ENCODE measurements at places on chromosomes 7 and 10.

- no peak for DNase-seq
Observed at GRCh38 chr10:24958721-24959381, 6.4 kb upstream of the PRTFDC1 start.

GRCh38 chr10:123000155-123000554, 8.4 kb downstream of the IKZF5 start:
- no peak for DNase-seq

DNA sequence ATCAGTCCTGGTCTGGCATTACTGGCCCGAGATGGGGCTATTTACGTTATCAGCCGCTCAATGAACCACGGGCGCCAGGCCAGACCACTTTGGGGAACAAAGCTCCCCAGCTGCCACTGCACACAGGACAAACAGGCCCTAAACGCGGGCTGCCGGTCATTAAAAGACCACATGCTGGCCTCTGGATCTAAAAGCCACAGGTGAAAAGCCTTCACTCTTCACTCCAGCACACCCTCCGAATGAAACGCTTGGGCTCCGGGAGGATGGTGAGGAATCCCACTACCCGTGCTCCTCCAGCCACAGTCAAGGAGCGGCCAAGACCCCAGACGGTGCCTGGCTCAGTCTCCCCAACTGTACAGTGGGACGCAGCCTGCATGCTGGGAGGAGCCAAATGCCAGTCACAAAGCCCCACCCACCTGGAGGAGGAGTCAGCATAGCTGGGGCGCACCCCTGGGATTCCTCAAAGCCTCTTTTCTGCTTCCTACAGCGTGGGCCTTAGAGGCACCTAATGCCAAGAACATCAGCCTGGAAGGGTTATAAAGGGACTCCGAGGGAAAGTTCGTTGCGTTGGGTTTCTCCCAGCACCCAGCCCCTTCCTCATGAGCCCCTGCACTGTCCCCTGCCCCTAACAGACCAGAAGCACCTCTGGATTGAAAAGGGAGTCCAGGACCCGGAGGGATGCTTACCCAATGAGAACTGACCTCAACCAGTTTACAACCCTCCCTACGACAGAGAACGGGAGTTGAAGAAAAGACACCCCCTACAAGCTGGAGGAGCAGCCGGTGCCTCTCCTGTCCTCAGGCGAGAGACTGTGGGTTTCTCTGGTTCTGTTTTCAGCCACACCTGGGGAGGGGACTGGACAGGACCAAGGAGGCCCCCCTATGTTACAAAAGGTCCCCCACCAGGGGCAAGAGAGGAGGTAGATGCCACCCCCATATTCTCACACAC, 4.7 kb downstream of the PDGFA start:
- no peak for DNase-seq

DNA sequence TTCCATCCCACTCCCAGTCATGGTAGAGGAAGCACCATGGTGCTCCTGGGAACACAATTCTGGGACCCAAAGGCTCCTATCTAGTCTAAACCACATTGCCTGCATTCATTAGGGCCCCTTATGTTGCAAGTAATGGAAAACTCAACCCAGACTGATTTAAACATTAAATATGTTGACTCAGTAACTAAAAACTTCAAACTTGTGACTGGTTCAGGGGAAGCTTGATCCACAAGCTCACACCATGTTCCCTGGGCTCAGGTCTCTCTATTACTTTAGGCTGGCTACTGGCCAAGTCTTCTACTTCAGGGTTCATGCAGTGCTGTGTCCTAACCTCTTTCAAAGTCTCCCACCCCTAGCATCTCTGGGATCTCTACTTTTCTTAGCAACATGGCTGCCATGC, 13.1 kb downstream of the WNT16 start:
- no peak for DNase-seq

GRCh38 chr10:10870523-10871241, 147.0 kb upstream of the CELF2 start:
- DNase-seq, result no peak

GRCh38 chr10:93463723-93464476, 18.2 kb downstream of the MYOF start:
- DNase-seq, result no peak

GRCh38 chr10:121956111-121957061, 18.6 kb downstream of the NSMCE4A start:
- no peak for DNase-seq

DNA sequence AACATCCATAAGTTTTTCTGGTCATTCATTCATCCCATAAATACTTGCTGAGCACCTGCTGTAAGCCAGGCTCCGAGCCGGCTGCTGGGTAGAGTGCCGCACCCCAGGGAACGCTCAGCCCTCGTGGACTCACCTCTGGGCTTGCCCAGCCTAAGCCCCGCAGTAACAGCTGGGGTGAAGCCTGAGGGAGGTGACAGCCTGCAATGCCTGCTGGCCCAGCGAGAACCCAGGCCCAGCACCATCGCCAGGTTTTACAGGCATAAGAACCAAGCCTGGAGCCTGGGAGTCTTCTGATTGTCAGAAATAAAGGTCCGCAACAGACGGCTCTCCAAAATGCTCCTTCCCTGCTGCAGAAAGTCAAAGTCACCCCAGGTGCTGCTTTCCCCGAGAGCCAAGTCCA, 205.4 kb downstream of the ZMYND11 start:
- DNase-seq, result no peak

DNA sequence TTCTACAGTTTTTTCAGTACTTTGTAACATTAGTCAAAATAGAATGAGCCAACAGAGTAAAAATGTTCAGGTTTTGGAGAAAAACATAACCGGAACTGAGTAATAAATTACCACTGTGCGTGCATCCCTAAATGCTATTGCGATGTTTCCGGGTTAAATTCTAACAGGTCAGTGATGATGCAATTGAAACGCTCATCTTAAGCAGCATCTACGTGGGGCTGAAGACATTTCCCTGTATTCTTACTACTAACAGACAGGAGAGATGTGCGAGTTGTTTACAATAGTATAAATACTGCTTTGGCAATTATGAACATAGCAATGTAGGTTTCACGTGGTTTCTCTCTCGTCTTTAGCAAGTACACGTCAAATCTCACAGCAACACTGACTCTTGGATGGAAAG, 149.4 kb downstream of the USP6NL start:
- no peak for DNase-seq

GRCh38 chr7:133753513-133753912, 373.6 kb upstream of the LRGUK start:
- DNase-seq, result no peak

- DNase-seq, result no peak
Observed at GRCh38 chr10:101569622-101570427, 18.2 kb downstream of the POLL start.

DNA sequence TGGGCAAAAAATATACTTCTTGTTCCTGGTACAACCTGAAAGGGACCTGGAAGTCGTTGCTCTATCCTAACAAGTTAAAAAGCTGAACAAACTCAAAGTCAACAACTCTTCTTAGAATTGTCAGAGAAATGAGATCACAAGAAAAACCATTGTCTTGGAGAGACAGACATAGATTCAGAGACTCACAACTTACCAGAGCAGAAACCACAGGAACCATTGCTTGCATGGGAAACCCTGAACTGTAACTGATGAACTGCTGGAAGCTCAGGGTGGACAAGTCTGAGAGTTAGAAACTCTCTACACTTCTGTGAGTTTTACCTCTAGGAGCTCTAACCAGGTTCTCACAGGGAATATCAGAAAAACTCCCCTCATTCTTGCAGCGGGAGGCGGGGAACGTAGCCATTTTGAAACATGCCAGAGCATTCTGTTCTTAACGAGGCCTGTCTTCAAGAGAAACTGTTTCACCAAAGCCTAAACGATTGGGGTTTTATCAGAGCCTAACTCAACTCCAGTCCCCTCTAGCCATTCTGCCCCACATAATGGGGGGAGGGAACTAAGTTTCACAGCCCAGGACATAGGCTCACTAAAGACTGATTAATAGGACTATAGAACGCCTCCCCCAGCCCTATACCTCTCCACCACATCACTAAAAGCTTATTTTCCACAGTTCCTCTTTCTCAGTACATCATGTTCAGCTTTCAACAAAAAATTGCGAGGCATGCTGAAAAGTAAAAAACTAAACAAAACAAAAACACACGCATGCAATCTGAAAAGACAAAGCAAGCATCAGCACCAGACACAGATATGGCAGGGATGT, 12.0 kb upstream of the GSDME start:
- DNase-seq, result no peak

GRCh38 chr10:6009150-6009549, 31.8 kb upstream of the IL15RA start:
- no peak for DNase-seq

DNA sequence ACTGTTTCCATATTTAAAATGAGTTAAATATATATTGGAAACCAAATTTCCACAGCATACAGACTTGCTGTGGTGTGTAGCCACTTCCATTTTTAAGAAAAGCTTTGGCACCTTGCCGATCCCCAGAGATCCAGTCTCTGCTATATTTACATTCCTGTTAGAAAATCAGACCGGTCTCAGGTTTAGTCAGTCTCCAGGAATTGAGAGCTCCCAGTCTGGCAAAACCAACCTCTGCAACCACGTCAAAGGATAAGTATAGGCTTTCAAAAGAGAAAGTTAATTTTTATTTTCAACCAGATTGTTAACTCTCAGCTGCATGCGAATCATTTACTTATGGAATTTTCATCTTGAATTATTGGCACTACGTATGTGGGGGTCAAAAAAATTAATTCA, 28.2 kb downstream of the PUS7 start:
- no peak for DNase-seq

GRCh38 chr7:148318838-148319237, 271.7 kb upstream of the C7orf33 start:
- DNase-seq, result no peak

GRCh38 chr7:107551936-107552335, 11.8 kb downstream of the COG5 start:
- DNase-seq, result no peak

GRCh38 chr7:157335991-157336382, 817 bp upstream of the DNAJB6 start:
- no peak for DNase-seq

DNA sequence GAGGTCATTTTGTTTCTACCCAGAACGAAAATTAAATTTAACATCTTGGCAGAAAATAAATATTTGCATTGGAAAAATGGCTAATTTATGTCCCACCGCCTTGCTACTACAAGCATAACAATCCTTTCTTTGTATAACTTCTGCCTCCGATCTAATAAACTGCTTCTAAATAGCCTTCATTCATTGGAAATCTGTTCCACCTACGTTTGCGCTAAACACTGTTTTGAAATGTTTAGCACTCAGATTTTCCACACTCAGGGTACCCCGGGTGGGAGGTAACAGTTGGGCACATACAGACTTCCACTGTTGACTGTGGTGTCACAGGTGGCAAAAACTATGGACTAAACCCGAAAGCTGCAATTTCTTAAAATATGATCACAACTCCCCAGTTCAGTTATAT, 96.4 kb downstream of the FGFR2 start:
- no peak for DNase-seq

DNA sequence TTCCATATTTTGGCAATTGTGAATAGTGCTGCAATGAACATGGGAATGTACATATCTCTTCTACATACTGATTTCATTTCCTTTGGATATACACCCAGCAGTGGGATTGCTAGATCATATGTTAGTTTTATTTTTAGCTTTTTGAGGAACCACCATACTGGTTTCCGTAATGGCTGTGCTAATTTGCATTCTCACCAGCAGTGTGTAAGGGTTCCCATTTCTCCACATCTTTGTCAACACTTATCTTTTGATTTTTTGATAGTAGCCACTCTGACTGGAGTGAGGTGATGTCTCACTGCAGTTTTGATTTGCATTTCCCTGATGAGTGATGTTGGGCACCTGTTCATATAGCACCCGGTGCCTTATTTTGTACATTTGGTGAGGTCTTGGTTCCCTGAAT, 519.6 kb downstream of the REEP3 start:
- DNase-seq, result no peak

- no peak for DNase-seq
Observed at GRCh38 chr10:133044401-133044811, 43.3 kb upstream of the ADGRA1 start.

Data from NCI-H446 treated with DMSO at 0.1 percent for 48 hours (cell line).